MG63 (cell line): ENCODE measurements at places on chromosomes 16 and 17. TPM values are rescaled to one million over a fixed set of nuclear protein-coding genes. Genes with fewer than 3 reads are reported as not detected.

- no peak for DNase-seq
Observed at GRCh38 chr17:76008630-76009425, 8.2 kb downstream of the CDK3 start.

The OTOP3 gene
- not detected in 2 replicates for total RNA-seq

DNA sequence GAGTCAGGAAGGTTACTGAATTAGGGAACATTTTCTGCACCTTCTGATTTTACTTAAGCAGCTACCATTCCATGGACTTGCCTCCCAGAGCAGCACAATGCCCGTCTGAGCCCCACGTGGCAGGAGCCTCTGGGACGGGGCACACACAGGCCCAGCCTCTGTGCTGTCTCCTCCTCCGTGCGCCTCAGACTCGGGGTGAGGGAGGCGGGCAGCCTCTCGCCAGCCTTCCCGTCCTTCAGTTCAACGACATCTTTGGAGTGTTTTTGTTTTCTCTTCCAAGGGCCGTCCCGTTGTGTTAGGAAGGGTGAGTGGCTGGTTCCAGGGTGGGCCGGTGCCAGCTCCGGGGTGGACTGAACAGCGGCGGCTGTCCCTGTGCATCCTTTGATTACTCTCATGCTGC is 31.8 kb downstream of the NDEL1 start:
- no peak for DNase-seq

DNA sequence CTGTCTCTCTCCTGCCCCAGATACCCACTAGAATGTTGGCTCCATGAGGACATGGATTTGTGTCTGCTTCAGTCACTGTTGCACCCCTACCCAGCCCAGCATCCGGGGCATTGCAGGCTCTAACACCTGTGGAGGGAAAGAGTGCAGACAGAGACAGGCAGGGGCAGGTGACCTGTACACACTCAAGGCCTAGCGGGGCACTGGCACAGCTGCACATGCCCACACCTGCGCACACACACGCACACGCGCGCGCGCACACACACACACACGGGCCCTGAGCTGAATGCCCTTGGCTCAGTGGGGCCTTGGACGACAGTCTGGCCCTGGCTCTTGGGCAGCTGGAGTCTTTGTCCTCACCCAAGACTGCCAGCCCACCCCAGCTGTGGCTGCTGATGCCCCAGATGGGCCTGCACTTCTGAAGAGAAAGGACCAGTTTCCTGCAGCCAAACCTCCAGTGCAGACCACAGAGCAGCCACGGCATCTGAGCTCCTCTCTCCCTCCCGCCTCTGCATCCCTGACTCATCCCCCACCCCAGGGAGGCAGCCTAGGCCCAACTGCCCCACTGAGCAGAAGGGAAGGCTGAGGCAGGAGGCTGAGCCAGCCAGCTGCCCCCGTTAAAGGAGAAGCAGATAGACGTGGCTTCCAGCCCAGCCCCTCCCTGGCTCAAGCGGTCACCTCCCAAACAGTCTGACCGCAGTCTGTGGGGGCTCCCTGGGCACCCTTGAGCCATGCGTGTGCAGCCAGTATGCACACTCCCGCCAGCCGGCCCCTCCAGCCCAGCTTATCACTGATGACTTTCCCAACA is 12.3 kb upstream of the RAI1 start:
- DNase-seq, result no peak

The PTGES3L gene
- total RNA-seq, result not detected in 2 replicates

GRCh38 chr17:65290616-65291015 is 153.4 kb downstream of the RGS9 start:
- DNase-seq, result no peak

DNA sequence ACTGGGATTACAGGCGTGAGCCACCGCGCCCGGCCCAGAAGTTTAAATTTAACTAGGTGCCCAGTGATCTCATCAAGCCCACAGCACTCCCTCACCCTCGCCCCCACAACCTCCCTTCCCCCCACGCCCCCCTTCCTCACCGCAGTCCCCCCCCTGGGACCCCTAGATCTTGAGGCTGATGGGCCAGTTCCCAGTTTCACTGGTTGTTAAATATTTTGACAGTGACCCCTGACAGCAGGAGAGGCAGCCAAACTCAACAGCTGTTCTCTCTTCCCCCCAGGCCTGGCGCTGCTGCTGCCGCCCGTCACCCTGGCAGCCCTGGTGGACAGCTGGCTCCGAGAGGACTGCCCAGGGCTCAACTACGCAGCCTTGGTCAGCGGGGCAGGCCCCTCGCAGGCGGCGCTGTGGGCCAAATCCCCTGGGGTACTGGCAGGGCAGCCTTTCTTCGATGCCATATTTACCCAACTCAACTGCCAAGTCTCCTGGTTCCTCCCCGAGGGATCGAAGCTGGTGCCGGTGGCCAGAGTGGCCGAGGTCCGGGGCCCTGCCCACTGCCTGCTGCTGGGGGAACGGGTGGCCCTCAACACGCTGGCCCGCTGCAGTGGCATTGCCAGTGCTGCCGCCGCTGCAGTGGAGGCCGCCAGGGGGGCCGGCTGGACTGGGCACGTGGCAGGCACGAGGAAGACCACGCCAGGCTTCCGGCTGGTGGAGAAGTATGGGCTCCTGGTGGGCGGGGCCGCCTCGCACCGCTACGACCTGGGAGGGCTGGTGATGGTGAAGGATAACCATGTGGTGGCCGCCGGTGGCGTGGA is 15.6 kb downstream of the QPRT start:
- DNase-seq, result peak; percentile 93

GRCh38 chr17:16171613-16172012 is 43.7 kb downstream of the NCOR1 start:
- DNase-seq, result peak; percentile 5

GRCh38 chr16:88069397-88070168 is 118.3 kb downstream of the BANP start:
- DNase-seq, result no peak

The DPEP3 gene
- not detected in 2 replicates for total RNA-seq

DNA sequence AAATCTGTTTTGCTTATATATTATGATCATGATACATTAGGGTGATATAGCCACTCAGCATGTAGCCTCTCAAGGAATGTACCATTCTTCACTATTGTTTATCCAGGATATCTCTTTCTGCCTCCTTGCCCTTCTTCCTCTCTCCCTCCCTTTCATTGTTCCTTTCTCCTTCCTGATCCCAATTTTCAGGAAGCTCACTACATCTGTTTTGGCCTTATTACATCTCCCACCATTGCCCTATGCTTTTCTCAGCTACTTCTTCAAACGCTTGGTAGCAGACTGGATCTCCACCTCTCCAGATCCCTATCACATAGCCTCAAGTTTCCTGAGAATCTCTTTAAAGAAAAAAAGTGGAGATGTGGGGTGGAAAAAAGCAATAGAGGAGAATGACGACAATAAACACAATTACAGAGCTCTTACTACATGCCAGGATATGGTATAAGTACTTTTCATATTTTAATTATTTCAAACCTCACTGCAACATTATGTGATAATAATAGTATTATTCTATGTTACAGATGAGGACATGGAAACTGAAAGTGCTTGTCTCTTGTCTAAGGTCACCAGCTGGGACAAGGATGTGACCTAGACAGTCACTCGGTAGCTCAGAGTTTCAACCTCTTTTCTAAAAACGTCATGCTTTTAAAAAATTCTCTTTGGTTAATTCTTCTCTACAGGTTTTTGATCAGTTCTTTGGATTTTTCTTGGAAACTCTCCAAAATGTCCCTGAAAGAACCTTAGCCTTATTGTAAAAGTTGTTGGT is 959.1 kb downstream of the CDH11 start:
- no peak for DNase-seq

DNA sequence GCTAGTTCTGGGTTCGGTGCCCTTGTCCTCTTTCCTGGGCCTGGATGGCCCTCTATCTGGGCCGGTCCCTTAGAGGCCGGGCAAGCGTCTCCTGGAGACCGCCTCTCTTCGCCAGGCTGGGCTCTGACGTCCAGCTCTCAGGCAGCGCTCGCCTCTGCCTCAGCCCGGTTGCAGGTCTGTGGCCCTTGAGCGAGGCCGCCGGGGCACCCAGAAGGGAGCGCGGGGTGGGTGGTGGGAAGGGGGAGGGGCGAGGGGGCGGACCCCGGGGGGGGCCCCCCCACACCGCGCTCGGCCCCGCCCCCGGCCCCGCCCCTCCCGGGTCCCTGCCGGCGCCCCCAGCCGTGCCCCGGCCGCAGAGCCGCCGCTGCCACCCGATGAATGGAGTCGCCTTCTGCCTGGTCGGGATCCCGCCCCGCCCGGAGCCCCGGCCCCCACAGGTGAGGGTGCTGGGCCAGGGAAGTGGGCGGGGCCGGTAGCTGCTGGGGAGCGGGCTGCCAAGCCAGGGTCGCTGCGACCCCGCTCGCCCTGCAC is at the start of gene ARHGAP23:
Gene ARHGAP23, plus strand, starts transcription at position 353 of the 531 bp plus-strand sequence. Its CDS starts 22 bp downstream, at position 375.
- DNase-seq, result peak; percentile 88

- DNase-seq, result peak; percentile 83
Observed at GRCh38 chr16:81693041-81693743, 85.9 kb upstream of the PLCG2 start.

- no peak for DNase-seq
Observed at GRCh38 chr17:32575852-32576251, 89.1 kb downstream of the CDK5R1 start.

GRCh38 chr17:47792979-47793378 is 28.6 kb downstream of the OSBPL7 start:
- no peak for DNase-seq

The SCGB1C2 gene
- not detected in 2 replicates for total RNA-seq

GRCh38 chr17:63476854-63477479 is at the start of gene ACE:
ACE (plus strand) TSS chr17:63477061; CDS start chr17:63477095, 34 bp downstream.
- DNase-seq, result peak; percentile 41

DNA sequence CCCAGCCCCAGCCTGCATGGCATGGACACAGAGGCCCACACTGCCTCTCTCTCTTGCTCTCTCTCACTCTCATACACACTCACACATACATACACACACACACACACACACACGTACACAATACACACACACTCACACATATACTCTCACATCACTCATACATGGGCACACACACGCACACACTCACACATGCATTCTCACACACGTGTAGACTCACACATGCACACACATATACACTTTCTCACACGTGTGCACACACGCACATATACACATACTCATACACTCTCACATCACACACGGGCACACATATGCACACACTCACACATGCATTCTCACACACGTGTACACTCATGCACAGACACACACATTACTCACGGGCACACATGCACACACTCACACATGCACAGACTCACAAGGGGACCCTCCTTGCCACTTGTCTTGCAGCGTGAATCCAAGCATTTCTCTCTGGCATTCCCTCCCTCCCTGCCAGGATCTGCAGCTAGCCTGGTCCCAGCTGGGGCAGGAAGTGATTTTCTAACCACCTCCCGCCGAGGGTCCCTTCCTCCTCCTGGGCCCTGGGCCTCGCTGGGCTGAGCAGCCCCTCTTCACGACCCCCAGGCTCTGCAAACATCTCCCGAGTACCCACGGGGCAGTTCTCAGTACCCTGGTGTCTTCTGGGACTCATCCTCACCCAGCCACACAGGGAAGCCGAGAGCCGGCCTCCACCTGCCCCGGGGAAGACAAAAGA is 37.5 kb downstream of the IL21R start:
- no peak for DNase-seq

DNA sequence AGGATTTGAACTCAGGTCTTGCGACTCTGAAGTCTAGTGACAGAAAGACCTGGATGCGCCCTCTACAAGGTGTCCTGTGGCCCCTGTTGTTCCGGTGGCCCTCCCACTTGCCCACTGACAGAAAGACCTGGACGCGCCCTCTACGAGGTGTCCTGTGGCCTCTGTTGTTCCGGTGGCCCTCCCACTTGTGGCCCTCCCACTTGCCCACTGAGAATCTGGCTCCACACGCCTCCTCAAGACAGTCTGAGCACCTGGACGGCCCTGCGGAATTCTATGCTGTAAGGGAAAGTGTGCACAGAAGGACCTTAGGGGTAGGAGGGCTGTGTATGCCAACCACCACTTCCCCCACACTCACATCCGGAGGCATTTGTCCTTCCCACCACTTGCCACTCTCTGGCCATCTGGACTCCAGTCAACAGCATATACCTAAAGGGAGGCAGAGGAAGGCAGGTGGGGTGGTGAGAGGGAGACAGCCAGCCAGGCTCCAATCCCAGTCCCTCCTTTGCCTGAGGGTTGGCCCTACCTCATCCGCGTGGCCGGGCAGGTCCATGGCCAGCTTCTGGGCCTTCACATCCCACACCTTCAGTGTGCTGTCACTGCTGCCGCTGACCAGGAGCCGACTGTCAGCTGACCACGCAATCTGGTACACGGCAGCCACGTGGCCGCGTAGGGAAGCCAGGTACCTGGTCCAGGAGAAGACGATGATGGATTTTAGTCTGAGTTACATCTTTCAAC is 9.1 kb downstream of the NLE1 start:
- no peak for DNase-seq

- no peak for DNase-seq
Observed at GRCh38 chr17:78340183-78340955, 19.5 kb downstream of the SOCS3 start.

GRCh38 chr17:64778240-64779097 is 116.4 kb upstream of the SMURF2 start:
- DNase-seq, result no peak

GRCh38 chr17:77204536-77204935 is 63.8 kb downstream of the SEC14L1 start:
- DNase-seq, result no peak

The CD300E gene
- not detected in 2 replicates for total RNA-seq

DNA sequence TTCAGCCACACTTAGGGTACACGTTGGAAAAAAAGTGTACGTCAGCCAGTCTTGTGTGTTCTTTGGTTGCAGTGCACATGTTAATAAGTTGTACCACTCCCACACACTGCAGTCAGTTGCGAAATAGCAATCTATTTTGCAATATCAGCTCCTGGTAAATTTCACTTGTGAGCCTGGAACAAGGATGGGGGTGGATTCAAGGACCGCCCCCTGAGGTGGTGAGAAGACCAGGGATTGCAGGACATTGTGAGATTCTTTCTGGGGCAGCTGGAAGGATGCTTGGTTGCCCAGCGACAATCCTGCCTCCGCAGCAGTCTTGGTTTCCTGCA is 78.6 kb upstream of the ZFHX3 start:
- no peak for DNase-seq

The KRTAP2-1 gene
- total RNA-seq, result not detected in 2 replicates

GRCh38 chr17:43018008-43018853 is 4.0 kb downstream of the VAT1 start:
- no peak for DNase-seq

The NPIPB8 gene
- total RNA-seq, result not detected in 2 replicates

The MXRA7 gene
- total RNA-seq, result 53.8 and 65.4 TPM in 2 replicates

The KRTAP3-2 gene
- not detected in 2 replicates for total RNA-seq

- DNase-seq, result no peak
Observed at GRCh38 chr16:48535369-48535787, 74.6 kb downstream of the N4BP1 start.

DNA sequence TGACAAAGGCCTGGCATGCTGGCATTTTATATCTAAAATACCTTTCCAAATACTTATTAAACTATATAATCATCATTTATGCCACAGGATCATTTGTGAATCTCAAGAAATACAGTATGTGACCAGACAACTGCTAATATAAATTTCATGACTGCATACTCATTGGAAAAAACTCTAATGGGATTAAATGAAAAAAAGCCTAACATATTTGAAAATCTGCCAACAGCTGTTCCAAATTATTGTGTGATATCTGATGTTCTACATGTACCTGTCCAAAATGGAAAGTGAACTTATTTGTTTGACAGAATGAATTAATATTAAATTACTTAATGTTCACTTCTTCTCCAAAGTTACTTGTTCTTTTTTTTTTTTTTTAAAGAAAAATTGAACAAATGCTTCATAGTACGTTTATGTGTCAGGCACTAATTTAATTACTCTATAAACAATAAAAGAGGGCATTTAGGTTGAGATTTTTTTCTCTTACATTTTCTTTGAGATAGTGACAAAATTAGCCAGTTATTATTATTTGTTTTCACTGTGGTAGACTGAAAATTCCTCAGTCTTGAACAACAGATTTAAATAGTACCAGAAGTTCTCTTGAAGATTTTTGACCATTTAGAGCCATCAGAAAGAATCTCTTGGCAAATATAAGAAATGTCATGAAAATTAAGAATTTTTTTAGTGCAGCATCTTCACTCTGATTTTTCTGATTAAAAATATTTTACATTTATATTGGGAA is 114.0 kb downstream of the FTO start:
- DNase-seq, result no peak
